ENCODE measurements at places on chromosomes 6 and 20.

- DNase-seq = no peak
Observed at GRCh38 chr20:10719740-10720385, 46.1 kb upstream of the JAG1 start.

DNA sequence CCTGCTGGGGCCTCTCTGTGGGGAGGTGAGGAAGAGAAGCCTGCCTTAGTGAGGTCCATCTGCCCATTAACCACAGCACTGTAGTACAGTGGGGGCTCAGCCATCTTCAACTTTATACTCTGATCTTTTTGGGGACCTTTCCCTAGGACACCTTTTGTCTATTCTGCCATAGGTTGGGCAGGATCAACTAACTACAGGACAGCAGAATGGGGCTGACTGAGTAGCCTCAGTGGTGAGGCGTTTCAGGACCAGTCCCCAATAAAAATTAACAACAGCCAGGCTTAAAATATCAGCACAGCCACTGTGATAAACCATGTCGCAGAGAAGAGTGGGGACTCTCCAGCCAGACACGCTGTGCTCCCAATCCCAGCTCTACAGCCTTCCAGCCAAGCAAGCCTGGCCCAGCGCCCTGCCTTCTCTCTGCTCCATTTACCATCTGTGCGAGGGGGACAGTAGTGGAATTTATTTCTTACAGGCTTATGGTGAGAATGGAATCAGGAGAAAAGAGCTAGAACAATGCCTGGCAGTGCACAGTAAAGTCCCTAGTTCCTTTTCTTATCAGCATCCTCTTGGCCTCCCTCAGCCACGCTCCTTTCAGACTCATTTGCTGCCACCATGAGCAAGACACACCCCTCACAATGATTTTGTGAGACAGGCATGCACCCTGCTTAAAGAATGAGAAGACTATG lies 75.5 kb downstream of the SLC22A23 start:
- DNase-seq = no peak

DNA sequence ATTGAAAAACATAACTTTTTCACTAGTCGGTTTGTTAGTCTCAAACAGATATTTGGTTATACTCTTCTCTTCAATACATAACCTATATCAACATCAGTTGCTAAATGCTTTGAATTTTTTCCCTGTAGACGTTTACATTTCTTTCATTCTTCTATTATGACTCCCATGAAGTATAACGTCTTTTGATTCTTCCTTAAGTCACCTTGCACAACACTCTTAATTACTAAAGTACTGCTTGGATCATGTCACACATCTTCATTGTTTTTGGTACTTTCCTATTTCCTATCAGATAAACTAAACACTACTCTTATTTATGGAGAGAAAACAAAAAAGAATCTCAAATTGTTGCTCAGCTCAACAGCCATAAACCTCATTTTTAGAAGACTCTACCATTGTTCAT lies 23.0 kb upstream of the BMP5 start:
- no peak for DNase-seq

DNA sequence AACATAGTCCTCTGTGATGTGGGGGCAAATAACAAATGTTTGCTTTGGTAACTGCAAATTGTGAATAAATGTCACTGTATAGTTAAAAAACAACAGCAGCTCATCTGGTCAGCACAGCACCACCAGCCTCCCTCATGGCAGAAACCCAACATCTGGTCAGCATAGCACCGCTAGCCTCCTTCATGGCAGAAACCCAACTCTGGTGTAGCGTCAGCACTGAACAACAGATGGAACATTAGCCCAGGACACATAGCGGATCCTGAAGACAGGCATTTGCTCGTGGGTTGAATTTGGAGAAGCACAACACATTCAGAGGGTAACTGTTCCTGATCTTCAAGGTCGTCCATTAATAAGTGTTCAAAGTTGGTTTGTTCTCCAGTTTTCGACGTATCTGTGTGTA lies 265.9 kb downstream of the DLL1 start:
- no peak for DNase-seq

Data from NCI-H510A treated with DMSO at 0.1 percent for 48 hours (cell line).